ENCODE measurements at places on chromosomes 5 and 9.

DNA sequence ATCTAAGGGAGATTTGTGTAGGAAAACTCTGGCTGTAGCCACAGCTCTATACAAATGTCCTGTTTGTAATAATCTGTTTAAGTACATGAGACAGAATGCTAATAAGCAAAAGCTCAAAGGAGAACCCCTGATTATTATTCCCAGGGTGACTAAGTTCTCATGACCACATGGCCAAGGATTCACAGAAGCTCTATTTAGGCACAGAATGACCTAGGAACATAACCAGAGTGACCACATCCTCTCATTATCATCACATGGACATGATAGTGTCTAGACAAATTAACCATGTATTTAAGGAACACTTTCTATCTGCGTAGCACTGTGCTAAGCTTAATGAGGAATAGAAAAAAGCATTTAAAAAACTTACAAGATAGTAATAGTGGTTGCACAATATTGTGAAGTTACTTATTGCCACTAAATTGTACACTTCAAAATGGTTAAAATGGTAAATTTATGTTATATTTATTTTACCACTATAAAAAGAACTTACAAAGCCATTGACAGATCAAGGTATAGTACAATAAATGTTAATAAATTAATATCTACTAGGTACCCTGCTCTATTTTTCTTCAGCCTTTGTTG lies 56.3 kb downstream of the STX17 start:
- no peak for DNase-seq

DNA sequence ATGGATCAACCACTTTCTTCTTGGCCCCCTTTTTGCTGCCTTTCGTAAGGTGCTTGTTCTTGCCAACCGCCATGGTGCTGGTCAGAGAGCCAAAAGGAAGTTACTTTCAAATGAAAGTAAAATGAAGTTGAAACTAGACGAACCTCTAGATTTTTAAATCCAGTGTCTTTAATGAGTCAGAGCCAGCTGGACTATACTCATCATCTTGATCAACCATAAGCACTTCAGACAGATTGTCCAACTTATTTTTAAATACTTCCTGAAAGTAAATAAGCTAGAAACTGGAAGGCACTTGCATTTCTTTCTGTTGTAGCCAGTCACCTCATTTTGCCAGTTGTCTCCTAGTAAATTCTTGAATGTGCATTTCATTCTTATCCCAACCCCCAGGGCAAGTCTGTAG lies 48.9 kb downstream of the JMY start:
- no peak for DNase-seq

DNA sequence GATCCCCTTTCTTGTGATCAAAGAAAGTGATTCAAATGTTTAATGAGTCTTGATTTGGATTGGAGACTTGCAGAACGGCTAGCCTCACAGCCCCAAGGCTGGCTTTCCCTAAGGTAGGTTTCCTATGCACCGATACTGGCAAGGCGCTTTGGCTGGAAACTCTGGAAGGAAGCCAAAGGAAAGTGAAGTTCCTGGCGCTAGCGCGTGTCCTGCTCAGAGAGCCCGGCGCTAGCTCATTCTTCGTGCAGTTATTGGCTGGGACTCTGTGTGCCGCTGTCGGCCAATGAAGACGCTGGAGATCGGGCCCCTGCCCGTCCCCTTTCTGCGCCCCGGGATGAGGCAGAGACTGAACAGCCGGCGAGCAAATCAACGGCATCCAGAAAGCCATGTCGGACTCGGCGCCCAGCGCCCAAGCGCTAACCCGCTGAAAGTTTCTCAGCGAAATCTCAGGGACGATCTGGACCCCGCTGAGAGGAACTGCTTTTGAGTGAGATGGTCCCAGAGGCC lies at the start of gene PCDHGC3:
Gene PCDHGC3, plus strand, starts transcription at position 342 of the 507 bp plus-strand sequence. Its CDS starts 151 bp downstream, at position 493.
- peak; percentile 18 for DNase-seq

DNA sequence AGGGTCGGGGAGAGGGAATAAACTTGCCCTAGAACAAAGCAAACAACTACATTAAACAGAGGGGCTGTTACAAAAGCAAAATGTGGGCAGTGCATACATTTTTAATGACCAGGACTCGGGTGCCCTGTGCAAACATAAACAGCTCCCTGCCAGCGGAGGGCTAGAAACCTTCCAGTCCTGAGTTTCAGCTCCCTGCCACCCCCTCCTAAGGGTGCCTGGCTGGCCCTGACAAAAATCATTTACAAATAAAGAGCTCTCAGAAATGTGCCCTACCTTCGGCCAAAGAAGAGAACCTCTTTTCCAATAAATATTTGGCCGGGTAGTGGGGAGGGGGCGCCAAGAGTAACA lies 29.5 kb downstream of the FOXD1 start:
- no peak for DNase-seq

- no peak for DNase-seq
Observed at GRCh38 chr9:19408316-19408692, 505 bp upstream of the ACER2 start.
